ENCODE measurements at places on chromosomes 3 and 15.

GRCh38 chr15:78637776-78638435 lies 3.1 kb downstream of the CHRNB4 start:
- no peak for DNase-seq

- DNase-seq = no peak
These were observed 15.4 kb upstream of the KPNA1 start for GRCh38 chr3:122530164-122530563.

- no peak for DNase-seq
These were observed 125.6 kb downstream of the P3H2 start for GRCh38 chr3:189995129-189995528.

DNA sequence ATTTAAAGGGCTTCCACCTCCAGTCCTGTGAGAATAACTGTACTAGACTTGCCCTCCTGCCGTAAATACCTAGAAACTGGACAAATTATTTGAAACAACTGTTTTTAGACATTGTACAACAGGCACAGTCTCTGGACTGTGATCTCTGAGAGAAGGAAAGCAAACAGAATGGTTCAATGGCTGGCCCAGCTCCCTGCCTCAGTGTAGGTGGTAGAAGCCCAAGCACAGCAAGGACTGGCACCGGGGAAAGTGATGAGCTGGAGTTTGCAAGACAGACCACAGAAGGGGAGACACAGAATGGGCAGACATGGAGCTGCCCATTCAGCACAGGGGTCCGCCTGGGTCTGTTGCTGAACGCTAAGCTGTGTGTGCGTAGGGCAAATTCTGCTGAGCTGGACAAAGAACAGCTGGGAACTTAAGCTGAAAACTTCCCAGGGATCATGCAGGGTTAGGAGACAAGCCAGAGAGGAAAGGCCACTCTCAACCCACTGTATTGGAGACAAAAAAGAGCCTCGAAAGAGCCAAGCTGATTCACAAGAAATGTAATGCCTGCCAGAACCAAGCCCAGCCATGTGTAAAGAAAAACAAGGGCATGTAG lies 52.6 kb upstream of the SEC61A1 start:
- no peak for DNase-seq

DNA sequence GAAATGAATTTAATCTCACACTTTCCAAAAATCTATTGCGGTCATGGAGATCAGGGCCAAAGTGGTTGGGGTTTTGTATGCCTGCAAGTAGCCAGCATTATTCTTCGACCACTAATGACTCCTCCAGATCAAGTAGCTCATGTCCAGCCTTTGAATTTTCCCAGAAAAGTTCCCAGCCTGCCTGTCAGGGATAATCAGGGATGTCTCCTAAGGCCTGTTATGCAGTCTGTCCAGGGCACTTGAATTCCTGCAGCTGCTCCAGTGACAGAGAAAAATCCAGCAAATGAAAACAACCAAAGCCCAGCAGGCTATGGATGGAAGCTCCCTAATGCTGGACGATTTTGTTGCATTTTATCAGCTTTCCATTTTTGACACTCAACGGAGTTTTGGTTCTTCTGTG lies 215.4 kb downstream of the ADAMTSL3 start:
- DNase-seq = no peak

Data from NCI-H460 (cell line).